T-helper 2 cell treated with Interferon-gamma antibody and Interleukin-4, amounts not matched to agents 100 ng/mL and 5 ng/mL, for 36 hours (primary cell): ENCODE measurements at places on chromosomes 2 and 18. TPM values are rescaled to one million over a fixed set of nuclear protein-coding genes. Genes with fewer than 3 reads are reported as not detected.

ALPI gene
- not detected in 2 replicates for total RNA-seq

CHAC2 gene
- total RNA-seq = 16.5 and 17.2 TPM in 2 replicates

ATG16L1 gene
- total RNA-seq = 56.3 and 62.2 TPM in 2 replicates

IL1F10 gene
- total RNA-seq = not detected in 2 replicates

PLEK gene
- 0.86 and 1.1 TPM in 2 replicates for total RNA-seq

ITPRIPL1 gene
- 34.2 and 35.8 TPM in 2 replicates for total RNA-seq

CD302 gene
- total RNA-seq = 0.27 and 0.34 TPM in 2 replicates

HOXD11 gene
- not detected in 2 replicates for total RNA-seq

MC4R gene
- not detected in 2 replicates for total RNA-seq

NT5C1B gene
- total RNA-seq = not detected in 2 replicates

IGFBP5 gene
- not detected in 2 replicates for total RNA-seq

ANKRD53 gene
- total RNA-seq = not detected in 2 replicates

SLC9A2 gene
- total RNA-seq = 0.07 TPM in 1 of 2 replicates, not detected in the other

KHK gene
- 11.5 and 12.2 TPM in 2 replicates for total RNA-seq

MYOM1 gene
- total RNA-seq = 1.5 and 1.8 TPM in 2 replicates

RTKN gene
- total RNA-seq = 0.36 and 0.52 TPM in 2 replicates

GPR35 gene
- 14.9 and 16.3 TPM in 2 replicates for total RNA-seq

FSIP2 gene
- 0.05 and 0.25 TPM in 2 replicates for total RNA-seq

SIX2 gene
- not detected in 2 replicates for total RNA-seq

LRATD1 gene
- not detected in 2 replicates for total RNA-seq

ACMSD gene
- not detected in 2 replicates for total RNA-seq

C2orf66 gene
- total RNA-seq = 0.20 and 0.41 TPM in 2 replicates
